Activated CD4-positive, alpha-beta memory T cell treated with anti-CD3 and anti-CD28 coated beads, Interleukin-2, amount 10 ng/mL, durations not matched to agents 7 days and 5 days (primary cell): ENCODE measurements at places on chromosomes 4 and X. TPM values are rescaled to one million over a fixed set of nuclear protein-coding genes. Genes with fewer than 3 reads are reported as not detected.

The PDLIM3 gene
- not detected for total RNA-seq

The CXCL11 gene
- total RNA-seq = 0.28 TPM

The RAB33A gene
- total RNA-seq = 37.0 TPM

The HMX1 gene
- not detected for total RNA-seq

The SATL1 gene
- total RNA-seq = not detected

DNA sequence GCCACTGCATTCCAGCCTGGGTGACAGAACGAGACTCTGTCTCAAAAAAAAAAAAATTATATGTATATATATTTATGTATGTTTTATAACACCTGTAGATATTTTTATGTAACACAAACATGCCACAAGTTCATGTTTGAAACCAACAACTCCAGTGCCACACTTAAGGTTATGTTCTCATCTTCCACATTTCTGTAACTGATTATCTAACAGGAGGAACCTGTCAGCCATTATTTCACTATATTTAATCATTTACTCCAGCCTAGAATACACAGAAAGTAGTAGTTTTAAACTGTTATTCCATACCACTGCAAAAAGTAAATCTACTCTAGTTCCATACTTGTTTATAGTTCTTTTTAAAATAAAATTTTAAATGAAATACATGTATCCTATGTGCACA, 32.3 kb downstream of the MCUB start:
- DNase-seq = no peak

DNA sequence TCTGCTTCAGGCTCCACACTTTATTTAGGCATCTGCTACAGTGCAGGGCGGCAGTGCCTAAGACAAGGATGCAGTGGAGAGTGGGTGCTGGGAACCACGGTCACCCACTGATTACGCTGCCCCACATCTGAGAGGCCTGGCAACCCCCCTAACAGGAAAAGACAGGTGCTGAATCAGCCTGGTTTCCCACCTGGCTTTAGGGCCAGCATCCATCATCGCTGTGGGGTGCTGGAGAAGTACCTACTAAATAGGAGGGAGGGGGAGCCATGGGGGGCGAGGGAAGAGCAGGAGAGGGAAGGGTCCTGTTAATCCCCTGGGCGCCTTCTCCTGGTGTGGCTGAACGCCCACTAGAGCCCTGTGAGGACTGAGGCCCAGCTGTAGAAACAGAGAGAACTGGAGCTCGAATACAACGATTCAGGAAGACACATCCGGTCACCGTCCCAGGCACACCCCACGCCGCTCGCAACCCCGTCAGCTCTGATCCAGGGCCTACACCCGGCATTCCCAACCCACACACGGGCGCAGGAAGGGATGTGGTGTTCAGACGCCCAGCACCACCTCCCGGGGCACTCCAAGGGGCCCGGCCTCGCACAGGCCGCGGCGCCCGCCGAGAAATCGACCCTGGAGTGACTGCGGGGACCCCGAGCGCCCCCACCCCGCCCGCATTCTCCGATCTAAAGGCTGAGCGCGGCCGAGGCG, 554 bp downstream of the DCTD start:
- DNase-seq = peak; percentile 31

GRCh38 chrX:70208479-70208878, 26.0 kb upstream of the AWAT1 start:
- no peak for DNase-seq

DNA sequence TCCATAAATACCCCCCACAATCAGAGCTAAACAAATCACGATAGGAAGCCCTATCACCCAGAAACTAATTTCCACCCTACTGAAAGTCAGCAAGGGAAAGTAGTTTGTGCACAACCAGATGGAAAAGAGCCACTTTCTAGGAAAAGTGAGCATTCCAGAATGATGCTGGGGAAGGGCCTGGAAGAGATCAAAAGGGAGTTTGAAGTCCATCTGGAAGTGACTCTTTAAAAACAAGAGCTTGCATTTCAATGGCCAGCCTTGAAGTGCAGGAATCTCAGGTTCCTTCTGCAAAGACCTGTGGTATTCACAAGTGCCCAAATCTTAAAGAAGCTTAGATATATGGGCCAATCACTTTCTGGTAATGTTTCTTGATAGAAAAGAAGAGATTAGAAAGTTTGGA, 97.0 kb upstream of the LDB2 start:
- no peak for DNase-seq

- no peak for DNase-seq
These were observed 98.6 kb downstream of the MGST2 start for GRCh38 chr4:139764182-139764581.

DNA sequence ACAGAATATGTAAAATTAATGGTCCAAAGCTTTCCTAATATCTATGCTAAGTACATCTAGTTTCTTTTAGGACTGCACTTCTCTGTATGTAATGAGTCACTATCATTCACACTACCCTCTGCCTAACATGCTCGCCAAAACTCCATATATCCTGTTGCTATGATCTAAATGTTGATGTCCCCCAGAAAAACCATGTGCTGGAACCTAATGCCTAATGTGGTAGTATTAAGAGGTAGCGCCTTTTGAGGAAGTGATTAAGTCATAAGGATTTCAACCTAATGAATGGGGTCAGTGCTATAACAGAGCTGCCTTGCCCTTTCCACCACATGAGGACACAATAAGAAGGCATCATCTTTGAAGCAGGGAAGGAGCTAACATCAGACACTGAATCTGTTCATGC, 34.9 kb upstream of the NFKB1 start:
- no peak for DNase-seq

DNA sequence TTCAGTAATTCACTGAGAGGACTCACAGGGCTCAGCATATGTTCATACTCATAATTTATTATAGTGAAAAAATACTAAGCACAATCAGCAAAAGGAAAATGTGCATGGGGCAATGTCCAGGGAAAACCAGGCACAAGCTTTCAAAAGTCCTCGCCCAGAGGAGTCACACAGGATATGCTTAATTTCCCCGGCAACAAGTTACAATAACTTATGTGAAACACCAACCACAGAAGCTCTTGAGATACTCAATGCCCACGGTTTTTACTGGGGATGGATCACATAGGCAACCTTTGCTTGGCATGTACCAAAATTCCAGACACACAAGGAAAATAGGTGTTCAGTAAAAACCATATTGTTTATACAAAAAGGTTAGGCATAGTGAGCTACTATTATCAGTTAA, 38.5 kb upstream of the STPG2 start:
- no peak for DNase-seq

DNA sequence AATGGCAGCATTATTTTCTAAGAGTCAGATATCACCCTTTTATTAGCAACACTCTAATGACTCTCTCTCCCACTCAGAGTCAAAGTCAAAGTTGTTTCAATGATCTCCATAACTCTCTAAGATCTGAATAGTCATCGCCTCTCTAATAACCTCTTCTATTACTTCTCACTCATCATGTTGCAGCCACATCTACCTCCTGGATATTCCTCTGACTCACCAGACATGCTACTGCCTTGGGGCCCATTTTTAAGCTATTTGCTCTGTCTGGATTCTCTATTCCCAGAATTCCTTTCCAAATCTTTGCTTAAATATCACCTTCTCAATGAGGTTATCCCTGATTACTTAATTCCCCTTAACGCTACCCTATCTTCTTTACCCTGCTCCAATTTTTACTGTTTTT, 391.8 kb upstream of the MAGEB16 start:
- DNase-seq = no peak
